ENCODE measurements at places on chromosomes 6 and 20.
A peak's percentile ranks its signal among the peaks of the same experiment; 100 is the strongest.

- peak; percentile 22 for DNase-seq
Measured at GRCh38 chr6:37396571-37397180, 36.3 kb upstream of the CMTR1 start.

- no peak for DNase-seq
Measured at GRCh38 chr6:35432291-35432690, 19.8 kb upstream of the FANCE start.

DNA sequence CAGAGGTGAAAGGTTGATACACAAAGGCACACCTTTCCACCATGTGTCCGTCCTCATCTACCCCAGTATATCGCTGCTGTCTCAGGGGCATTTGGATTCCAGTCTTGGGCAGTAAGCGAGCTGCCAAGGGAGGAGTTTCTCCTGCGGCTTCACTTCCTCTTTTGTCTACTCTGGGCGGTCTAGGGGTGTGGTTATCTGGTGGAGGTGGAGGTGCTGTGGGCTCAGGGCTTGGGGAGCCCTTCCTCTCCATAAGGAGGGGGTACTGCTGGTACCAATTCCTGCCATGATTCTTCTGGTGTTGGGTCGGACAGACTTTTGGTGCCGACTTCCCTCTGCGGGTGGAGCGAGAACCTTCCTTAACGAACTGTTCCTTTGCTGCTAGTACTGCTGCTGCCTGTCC, 31.9 kb upstream of the FABP7 start:
- DNase-seq, result no peak

DNA sequence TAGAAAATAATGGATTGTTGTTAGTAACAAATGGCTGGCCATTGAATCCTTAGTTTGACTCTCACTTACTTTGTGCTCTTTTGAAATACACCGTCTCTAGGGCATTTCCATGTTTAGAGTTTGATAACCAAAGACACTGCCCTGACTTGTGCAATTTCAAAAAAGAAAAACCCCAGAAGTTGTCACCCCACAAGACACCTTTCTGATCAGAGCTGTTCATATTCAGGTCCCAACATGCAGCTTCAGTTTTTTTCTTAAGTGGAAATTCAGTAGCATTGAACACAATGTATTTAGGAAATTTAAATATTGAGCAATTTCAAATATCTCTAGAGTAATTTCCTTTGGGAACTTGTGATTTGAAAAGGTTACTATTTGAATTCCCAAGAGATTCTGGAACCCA, 19.4 kb downstream of the CRYBG1 start:
- DNase-seq, result no peak

DNA sequence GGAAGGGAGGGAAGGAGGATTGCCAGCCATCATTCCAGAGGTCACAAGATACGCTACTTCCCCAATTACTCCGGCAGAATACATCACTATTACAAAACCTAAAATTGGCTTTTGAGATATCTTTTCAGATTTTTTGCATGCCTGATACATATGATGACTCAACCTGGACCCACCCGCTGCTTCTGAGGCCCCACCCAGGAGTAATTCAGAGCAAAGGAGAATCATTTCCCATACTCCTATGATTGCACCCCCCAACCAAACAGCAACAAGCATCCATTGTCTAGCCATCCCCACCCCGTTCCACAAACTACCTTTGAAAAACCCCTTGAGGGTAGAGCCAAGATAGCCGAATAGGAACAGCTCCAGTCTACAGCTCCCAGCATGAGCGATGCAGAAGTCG, 163.5 kb upstream of the GJE1 start:
- peak; percentile 49 for DNase-seq

DNA sequence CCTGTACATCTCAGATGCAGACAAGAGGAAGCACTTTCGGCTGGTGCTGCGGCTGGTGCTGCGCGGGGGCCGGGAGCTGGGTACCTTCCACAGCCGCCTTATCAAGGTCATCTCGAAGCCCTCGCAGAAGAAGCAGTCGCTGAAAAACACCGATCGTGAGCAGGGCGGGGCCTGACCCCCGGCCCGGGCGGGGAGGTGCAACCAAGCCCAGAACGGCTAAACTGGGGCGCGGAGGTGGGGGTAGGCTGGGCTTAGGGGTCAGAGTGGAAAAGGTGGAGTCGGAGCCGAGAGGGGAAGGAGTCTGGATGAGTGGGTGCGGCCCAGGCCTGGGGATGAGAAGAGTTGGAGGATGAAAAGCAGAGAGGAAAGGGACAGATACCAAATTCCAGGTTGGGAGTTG, 4.1 kb upstream of the MATN4 start:
- no peak for DNase-seq

- DNase-seq, result no peak
Measured at GRCh38 chr6:146183831-146184230, 155.0 kb downstream of the GRM1 start.

GRCh38 chr6:82329766-82330165, 33.9 kb upstream of the TPBG start:
- no peak for DNase-seq

DNA sequence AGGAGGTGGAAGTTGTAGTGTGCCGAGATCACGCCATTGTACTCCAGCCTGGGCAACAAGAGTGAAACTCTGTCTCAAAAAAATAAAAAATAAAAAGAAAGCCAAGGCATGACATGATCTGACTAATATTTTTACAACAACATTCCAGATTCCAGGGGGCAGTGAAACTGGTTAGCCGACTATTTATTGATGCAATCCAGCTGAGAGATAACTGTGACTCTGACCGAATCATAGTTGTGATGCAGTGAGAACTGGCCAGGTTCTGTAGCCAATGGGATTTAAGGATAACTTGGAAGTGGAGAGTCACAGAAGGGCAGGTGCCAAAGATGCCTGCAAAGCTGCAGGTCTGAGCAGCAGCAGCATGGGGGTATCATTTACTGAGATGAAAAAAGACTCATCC, 82.9 kb upstream of the TSHZ2 start:
- peak; percentile 3 for DNase-seq

DNA sequence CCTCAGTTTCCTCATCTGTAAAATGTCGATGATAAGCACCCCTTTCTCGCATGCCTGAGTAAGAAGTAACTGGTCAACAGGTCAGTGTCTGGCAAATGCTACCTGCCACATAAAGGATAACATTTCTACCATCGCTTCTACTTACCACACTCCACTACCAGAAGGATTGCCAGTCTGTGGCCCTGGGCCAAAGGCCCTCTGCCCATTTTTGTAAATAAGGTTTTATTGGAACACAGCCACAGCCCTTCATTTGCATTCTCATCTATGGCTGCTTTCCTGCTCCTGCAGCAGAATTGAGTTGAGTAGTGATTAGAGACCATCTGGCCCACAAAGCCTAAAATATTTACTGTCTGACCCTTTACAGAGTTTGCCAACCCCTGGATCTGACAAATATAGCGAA, 121.8 kb downstream of the TOX2 start:
- no peak for DNase-seq

- DNase-seq, result peak; percentile 1
Measured at GRCh38 chr6:94636780-94637385, 940.5 kb upstream of the MANEA start.

- DNase-seq, result no peak
Measured at GRCh38 chr6:110471726-110472365, 4.6 kb downstream of the SLC22A16 start.

GRCh38 chr6:125293587-125293986, 8.2 kb downstream of the HDDC2 start:
- no peak for DNase-seq

DNA sequence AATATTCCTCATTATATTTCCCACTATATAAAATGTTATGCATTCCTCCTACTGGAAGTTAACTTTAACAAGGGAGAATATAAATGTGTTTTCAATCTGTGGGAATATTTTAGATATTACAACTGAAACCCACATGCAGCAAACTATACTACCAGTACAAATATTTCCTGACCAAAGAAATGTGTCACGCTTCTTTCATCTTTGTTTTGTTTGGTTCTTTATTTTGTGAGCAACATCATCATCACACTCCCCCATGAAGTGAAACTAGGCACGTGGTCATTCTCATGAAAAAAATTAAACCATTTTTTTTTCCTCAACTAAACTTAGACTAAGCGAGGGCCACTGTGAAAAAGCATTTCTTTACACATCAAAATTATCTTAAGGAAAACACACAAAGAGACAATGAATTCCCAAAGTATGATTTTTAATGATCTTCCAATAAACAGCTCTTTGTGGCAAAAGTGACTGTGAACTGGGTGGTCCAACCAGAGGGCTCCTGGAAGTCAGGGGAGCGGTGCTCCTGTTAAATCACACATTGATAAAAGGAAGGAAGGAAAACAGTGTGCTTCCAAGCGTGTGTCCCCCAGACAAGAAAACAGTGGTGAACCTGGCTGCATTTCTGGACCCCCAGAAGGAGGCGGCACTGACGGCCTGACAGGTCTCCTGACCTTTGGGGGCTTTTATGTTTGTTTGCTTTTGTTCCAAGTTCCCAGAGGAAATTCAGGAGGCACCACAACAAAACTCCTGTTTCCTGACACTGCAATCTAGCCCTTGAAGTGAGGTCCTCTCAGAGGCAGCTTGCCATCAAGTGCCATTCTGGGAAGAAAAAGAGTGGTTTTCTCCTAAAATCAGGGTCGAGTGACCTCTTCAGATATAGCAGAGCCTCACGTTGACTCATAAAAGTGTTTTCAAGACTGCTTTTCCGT, 166.8 kb upstream of the FOXQ1 start:
- no peak for DNase-seq

DNA sequence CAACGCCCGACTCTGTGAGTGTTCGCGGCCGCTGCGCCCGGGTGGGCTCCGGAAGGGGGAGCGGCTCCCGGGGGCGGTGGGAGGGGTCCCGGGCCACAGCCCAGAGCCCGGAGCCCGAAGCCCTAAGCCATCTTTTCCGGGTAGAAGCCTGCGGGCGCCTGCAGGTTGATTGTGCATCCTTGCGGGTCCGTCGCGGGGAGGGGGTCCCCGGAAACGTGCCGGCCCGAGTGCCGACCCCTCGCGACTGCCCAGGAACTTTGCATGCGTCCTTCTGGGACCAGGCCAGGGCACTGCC, 413 bp downstream of the PTPRA start:
- DNase-seq, result peak; percentile 21

DNA sequence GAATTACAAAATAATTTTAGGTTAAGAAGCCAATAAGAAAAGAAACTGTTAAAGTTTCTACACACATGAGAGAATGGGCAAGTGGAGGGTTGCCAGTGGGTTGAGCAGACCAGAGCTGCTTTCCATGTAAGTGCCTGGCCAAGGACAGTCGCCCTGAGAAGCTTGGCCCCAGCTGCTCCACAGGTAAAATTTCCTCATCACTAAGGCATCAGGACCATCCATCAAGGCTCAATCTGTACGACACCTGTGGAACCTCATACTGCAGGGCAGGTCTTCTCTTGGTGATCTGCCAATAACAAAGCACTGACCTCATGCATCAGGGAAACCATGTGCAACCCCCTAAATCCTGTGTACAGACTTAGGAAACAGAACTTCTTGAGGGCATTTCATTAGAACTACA, 115.4 kb downstream of the INSM1 start:
- no peak for DNase-seq

DNA sequence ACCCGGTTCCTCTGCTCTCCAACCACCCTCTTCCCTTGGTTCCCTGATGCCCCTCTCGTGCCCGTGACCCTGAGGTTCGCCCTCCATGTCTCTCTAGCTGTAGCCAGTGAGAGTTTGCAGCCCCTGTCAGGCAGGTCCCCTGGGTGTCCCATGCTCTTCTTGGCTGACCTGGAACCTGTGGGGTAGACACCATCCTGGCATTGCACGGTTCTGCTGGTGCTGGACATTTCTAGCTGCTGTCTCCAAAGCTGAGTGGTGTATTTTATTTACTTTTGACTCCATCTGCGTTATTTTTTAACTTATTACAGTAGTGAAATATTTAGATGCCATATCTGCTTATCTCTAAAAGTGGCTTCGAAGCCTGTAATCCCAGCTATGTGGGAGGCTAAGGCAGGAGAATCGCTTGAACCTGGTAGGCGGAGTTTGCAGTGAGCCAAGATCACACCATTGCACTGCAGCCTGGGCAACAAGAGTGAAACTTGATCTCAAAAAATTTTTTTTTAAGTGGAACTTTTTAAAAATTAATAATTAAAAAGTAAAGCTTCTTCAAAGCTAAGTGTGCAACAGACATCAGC, 12.5 kb downstream of the ENTPD6 start:
- DNase-seq, result peak; percentile 36

DNA sequence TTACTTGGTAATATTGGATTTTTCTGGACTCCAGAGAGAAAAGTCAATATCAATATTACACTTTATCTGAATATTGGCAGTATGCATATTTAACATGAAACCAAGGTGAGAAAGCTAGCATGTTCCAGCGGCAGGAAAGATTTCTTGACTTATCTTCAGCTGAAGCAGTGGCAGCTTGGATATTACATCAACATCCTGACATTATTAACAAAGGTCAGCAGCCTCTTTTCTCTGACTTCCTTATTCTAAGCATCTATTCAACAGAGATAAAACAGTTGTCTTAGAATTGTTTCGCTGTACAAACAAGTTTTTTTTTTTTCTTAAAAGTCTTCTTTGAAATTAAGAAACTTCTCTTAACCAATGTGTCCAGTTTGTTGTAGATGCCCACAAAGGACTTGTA, 11.8 kb downstream of the DCBLD1 start:
- DNase-seq, result peak; percentile 61

DNA sequence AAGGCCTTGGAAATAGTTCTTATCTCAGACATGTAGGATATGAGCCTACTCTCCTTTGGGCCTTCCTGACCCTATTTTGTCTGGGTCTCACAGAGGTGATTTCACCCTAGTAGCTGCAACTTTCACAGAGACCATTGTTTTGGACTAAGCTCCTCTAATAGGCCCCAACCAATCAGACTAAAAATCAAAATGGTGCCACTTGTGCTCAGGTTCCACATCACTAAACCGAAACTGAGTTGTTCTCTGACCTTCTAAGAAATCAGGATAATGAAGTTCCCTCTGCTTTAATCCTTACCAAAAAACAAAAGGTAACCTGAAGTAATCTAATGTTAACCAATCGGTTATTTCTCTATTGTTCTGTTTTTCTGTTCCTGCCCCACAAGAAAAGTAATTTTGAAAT, 143.6 kb downstream of the CD24 start:
- DNase-seq, result no peak

- peak; percentile 60 for DNase-seq
Measured at GRCh38 chr6:129186988-129187387, 304.1 kb downstream of the LAMA2 start.

DNA sequence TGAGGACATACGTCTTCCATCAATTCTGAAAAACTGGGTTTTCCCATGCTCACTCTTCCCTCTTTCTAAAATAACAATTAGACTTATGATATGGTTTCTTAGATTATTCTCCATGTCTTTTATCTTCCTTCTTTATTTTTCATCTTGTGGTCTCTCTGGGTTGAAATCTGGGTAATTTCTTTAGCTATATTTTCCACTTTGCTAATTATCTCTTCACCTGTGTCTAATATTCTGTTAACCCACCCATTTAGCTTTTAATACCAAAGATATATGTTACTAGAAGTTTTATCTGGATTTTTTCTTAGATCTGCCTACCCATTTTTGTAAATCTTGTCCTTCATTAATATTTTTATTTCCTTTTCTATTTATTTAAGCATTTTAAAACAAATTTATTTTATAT, 121.8 kb downstream of the TENT5A start:
- DNase-seq, result no peak
